ENCODE measurements at places on chromosomes 3 and 15.
A peak's percentile ranks its signal among the peaks of the same experiment; 100 is the strongest.

- no peak for DNase-seq
Measured at GRCh38 chr3:26091626-26092025, 301.7 kb downstream of the OXSM start.

DNA sequence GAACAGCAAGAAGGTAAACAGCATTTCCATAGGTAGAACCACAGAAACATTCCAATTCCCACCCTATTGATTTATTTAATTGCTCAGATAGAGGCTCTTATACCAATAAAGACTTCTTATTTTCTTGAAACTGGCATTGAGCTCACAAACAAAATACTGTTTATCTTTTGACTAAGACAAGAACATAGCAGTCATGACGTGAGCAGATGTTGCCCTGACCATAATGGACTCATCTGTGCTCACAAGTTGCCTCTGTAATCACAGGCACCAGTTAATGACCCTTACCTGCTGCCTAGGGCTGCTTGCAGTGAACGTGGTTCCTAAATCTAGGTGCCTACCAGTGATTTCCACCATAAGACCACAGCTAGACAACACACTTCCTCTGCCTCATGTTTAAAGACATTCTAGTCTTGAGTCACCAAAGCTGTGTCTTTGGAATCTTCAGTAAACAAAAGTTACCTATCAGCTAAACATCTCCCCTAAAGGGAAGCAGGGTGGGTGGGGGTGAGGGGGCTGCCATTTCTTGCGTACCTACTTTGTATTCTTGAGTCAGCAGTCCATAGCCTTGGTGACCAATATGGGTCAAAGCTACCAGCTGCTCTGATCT, 2.1 kb downstream of the FYCO1 start:
- no peak for DNase-seq

- no peak for DNase-seq
Measured at GRCh38 chr15:39312984-39313383, 267.9 kb upstream of the THBS1 start.

GRCh38 chr3:193829781-193830180, 236.8 kb downstream of the OPA1 start:
- peak; percentile 71 for DNase-seq

- DNase-seq = no peak
Measured at GRCh38 chr3:94875149-94875548, 812.3 kb downstream of the NSUN3 start.

DNA sequence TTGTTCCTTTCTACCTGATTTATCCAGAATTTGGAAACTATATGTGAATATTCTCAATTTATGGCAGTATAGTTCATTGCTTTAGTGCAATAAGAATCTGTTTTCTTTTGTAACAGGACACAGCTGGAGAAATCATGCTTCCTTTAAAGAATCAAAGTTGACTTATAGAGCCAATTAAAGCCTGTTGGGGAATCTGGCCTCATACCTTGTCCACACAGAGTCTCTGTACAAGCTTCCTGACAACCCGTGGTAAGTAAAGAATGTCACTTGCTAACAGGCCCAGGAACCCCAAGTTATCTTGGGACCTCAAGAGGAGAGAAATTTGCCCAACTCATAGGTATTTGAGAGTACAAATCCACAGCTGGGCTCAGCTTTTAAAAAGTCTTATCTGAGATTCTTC, 10.2 kb downstream of the ZNF445 start:
- no peak for DNase-seq

Measured in keratinocyte (primary cell).